ENCODE measurements at places on chromosomes 16 and 17. TPM values are rescaled to one million over a fixed set of nuclear protein-coding genes. Genes with fewer than 3 reads are reported as not detected.

The PRKCB gene
- total RNA-seq: 109 TPM

The STAC2 gene
- 0.64 TPM for total RNA-seq

The HIGD1B gene
- total RNA-seq: 1.5 TPM

The TMEM94 gene
- total RNA-seq: 37.9 TPM

The IRX5 gene
- 14.6 TPM for total RNA-seq

The AGRP gene
- total RNA-seq: not detected

The CTRB1 gene
- not detected for total RNA-seq

The UTP4 gene
- 23.9 TPM for total RNA-seq

The KRTAP4-5 gene
- total RNA-seq: not detected

The PPP1R27 gene
- total RNA-seq: not detected

The RAB40C gene
- total RNA-seq: 15.9 TPM

The TGFB1I1 gene
- 4.4 TPM for total RNA-seq

The ZNF469 gene
- total RNA-seq: 0.73 TPM

The CD7 gene
- total RNA-seq: not detected

DNA sequence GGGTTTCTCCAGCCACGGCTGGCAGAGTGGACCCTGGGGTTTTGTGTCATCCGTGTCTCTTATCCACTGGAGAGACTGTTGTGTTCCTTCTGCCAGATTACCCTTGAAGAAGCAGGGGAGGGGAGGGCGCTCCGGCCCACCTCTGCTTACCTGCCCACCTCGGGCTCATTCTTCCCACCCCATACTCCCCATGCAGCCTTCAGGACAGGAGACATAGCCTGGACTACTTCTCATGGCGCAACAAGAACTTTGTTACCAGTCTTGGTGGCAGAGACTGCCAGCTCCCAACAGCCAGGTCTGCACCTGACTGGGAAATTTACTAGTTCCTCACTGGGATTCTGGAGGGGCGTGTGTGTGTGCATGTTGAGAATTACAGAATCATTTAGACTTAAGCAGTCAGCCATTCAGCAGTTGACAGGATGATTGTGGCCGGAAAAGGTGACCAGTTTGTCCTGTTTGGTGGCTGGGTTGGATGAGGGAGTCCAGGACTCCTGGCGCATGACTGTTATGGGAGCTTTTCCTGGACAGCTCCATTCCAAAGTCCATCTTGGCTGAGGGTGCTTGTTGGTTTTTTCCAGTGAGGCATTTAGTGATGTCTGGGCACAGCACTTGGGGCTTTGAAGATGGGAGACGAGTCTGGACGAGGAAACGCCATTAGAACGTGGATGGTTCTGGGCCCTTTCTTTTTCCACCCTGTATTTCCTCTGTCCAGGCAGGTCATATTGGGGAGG lies 8.7 kb downstream of the GSE1 start:
- no peak for DNase-seq

DNA sequence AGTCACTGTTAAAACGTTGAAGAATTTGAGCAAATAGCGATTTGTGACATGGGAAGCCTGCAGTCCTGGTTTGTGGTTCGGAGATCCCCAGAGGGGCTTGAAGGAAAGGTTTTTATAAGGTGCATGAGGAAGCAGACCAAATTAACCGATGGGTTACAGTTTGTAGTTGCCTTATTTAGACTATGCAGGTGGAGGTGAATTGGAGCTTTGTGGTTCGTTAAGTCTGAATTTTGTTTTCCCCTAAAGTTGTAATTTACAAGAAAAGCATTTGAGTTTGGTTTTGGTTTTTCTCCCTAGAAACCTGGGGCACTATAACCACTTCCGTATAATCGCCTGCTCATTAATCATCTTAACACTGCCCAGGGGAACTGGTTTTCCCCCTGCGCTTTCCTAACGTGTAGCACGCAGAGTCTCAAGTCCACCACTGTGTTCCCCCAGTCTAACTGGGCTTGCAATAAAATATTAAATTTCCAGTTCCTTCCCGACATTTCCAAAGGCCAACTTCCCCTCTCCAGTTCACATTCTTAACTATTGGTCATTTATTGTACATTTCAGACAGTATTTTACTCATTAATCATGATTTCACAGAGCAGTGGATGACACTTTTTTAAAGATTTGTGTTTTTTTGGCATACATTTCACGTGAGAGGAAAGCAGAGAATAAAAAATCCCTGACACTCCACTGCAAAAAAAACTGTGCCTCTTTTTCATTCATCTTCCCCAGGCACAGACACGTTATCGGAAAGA lies 932 bp downstream of the ZNF267 start:
- no peak for DNase-seq

GRCh38 chr16:1048442-1049112 lies 24.0 kb upstream of the SSTR5 start:
- DNase-seq: no peak

GRCh38 chr17:69245617-69246016 lies 17.0 kb upstream of the ABCA10 start:
- DNase-seq: no peak

DNA sequence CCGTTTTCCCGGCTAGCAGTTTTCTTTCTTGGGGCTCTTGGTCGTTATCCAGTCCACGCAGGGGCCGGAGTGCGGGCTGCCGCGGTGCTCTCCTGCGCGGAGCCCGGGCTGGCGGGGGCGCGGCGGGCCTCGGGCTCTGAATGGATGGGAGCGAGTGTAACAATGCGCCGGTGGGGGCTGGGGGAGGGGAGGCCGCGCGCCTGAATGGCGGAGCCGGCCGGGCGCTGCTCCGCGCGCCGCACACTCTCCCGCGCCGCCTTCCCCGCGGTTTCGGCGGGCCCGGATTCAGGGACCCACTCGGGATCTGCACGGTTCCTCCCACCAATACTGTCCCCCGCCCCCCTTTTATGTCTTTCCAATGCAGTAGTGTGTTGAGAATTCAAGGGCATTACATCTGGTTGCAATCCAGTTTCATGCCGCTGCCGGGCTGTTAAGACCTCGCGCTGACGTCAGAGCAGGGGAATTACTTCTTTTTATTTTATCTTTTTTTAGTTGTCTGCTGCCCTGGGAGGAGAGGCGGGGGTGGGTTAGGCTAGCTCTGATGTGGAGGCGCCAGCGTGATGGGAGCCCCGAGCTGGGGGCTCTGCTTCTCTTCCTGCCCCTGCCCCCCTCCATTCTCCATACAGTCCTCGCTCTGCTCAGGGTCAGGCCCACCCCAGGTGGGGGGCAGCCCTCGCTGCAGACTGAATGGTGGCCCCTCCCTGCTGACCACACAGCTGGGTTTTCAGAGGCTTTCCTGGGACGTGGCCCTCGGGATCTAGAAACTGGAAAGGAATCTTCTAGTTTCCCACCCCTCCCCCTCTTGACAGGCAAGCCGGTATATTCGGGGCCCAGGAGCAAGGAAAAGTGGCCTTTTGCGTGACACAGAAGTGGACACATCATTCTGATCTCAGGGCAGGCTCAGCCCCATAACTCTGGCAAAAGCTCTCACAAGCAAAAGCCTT lies 1.8 kb downstream of the RAI1 start:
- DNase-seq: peak; percentile 77

DNA sequence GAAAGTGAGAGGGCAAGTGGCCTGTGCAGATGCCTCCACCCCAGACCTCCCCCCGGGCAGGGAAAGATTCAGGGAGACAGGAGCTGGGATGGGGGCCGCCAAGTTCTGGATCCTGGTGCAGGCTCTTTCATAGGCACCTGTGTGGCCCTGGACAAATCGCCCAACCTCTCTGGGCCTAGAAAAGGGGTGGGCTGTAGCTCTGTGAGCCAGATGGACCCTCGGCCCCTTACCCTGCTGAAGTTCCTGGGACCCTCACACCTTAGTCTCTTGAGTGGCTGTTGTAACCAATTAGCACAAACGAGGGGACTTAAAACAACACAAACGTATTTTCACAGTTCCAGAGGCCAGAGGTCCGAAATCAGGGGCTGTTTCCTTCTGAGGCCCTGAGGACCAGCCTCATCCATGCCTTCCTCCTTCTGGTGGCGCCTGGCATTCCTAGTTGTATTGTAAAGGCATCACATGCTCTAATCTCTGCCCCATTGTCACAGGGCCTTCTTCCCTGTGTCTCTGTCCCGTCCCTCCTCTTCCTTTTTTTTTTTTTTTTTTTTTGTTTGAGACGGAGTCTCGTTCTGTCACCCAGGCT lies 352.6 kb downstream of the SEC14L1 start:
- no peak for DNase-seq

- DNase-seq: no peak
Observed at GRCh38 chr17:44464037-44464436, 39.2 kb downstream of the GPATCH8 start.

DNA sequence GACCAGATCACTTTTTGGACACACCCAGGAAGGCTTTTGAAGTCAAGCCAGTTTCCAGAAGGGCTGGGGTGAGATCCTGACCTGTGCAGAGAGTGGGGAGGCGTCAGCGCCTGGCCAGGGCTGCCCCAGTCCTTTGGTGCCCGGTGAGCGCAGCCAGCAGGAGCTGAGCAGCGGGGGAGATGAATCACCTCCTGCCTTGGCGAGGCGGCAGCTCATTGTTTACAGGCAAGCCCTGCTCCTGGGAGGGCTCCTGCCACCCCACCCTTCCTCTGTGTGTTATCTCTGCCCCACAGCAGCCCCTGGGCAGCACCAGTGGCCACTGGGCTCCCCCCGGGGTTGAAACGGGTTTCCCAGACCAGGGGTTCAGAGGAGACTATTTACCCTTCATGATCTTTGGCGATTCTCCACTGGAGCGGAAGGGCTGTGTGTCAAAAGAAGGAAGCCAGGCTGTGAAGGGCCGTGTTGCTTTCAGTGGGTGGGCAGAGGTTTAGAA lies 14.1 kb upstream of the ITGB4 start:
- DNase-seq: no peak

DNA sequence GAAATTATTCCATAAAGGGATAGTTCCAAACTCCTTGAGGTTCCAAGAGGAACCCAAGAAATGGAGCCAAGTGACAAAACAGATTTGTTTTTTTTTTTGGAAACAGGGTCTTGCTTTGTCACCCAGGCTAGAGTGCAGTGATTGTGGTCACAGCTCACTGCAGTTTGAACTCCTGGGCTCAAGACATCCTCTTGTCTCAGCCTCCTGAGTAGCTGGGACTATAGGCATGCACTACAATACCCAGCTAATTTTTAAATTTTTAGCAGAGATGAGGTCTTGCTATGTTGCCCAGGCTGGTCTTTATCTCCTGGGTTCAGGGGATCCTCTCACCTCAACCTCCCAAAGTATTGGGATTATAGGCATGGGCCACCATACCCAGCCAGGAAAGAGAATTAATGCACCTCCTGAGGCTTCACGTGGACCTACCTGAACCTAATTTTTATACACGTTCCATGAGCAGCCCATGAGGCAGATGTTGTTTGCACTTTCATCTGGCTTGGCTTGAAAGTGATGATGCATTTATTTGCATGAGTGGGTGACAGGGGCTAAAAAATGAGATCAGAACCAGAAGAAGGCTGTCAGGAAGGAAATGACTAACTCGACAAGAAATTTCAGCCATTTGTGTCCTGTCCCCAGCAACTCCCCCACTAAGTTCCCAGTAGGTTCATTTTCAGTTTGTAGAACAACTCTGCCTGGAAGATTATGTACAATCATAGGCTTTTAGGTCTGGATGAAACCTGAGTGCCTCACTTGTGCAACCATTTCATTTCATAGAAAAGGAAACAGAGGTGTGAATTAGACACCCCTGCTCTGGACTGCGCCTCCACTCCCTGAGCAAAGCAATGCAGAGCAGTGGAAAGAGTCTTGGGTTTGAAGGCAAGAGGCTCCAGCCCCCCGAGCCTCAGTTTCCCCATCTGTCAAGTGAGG lies 10.3 kb upstream of the IRF8 start:
- DNase-seq: no peak

GRCh38 chr16:81481207-81481821 lies 36.7 kb downstream of the CMIP start:
- no peak for DNase-seq

DNA sequence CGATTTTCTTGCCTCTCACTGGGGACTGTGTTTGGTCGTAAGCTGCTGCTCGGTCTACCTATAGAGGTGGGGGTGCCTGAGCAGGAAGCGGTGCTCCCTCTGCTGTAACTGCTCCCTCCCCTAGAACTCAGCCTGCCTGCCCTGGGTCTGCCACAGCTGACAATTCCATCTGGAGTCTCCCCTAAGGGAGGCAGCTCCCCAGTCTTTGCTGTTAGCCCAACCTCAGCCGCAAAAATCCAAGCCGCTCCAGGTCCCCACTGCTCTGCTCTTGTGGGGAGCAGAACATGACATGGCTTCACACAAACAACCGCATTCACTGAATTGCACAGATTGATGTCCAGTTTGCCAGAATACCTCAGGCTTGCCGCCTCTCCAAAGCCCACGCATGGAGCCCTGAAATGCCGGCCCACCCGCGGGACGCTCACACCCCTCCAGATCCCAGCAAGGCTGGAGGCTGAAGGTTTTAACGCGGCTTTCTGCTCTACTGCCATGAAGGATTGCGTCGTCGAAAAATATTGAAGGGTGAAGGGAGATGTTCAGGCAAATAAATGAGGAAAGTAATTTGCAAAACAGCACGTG lies 221.5 kb upstream of the FOXF1 start:
- DNase-seq: no peak

- no peak for DNase-seq
Observed at GRCh38 chr17:9309216-9309615, 266.4 kb downstream of the STX8 start.

DNA sequence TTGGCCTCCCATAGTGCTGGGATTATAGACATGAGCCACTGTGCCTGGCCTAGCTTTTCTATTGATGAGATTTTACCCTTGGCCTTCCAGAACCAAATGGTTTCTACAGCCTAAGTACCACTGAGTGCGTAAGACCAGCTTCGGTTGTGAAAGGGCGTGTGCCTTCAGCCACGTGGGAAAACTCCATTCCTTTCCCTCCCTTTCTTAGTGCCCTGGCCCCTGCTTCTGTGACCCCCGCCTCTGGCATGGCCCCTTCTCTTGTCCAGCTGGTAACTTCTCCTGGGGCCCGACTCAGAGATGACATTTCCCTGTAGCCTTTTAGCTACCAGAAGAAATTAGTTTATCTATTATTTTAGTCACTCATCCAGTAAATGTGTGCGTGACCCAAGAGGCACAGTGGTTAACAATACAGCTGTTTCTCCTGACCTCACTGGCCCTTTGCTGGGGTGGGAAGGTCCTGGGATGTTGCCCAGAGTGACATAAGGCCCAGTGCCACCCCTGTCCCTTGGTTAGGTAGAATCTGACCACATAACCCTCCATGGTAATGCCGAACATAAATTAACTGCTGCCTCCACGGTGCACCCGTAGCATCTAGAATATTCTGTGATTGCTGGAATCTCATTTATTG lies 97.3 kb downstream of the PLCG2 start:
- no peak for DNase-seq

- DNase-seq: no peak
Observed at GRCh38 chr17:10224582-10225195, 26.3 kb upstream of the GAS7 start.

DNA sequence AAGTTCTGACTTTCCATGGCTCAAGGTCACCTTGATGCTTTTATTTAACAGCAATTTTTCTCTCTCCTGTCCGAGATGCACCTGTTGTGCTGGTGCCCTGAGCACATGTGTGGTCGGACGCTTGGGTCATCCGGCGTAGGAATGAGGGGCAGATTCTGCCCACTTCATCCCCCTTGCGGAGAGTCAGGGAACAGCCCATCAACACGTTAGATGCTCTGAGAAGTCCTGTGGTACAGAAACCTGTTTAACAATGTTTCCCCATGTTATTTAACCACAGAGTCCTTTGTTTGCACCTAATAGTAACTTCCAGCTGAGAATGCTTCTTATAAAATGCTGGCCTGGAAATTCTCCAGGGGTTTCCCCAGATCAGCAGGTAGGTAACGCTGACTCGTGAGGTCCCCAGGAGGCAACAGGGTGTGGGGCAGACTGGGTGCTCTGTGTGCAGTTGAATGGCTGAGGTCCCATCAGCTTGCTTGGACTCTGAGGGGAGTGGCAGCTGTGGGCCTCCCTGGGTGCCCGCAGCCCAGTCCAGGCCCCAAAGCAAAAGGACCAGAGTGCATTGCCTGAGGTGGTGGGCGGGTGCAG lies 17.8 kb downstream of the DOC2B start:
- DNase-seq: no peak

Measured in cerebellum (tissue), 4 donors.